Sigmoid colon (tissue), 7 donors: ENCODE measurements at places on chromosomes 4 and X. TPM values are rescaled to one million over a fixed set of nuclear protein-coding genes. Genes with fewer than 3 reads are reported as not detected.
A peak's percentile ranks its signal among the peaks of the same experiment; 100 is the strongest.

FAM184B gene
- not detected for total RNA-seq

DNA sequence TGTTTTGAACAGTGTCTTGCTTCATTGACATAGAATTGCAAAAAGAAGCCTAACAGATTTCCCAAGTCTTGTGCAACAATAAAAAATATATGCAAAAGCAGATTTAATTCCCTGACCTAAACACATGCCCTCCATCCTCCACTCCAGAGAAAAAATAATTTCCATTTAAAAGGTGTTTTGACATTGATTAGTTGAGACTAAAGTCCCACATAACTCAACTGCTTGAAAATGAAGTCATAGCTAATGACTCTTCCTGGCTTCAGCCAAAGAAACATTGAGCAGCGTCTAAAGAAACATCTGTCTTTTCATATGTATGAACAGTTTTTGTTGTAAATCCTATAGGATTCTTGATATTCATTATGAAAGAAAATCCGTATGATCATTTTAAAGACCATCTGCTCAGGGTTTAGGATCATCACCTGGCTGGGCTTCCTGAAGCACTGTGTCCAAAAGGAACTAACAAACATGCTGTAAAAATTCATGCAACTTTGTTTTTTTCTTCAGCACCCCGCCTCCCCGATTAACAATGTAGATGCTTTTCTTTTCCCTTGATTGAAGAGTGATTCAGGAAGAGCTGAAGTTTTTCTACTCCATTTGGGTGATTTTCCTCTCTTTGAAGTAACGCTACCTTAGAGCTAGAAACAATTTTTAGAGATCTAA lies 273.4 kb downstream of the HS3ST1 start:
- no peaks in the 10 kb centered on the region for H3K27me3 ChIP-seq

TEC gene
- 2.2 TPM for total RNA-seq

DNA sequence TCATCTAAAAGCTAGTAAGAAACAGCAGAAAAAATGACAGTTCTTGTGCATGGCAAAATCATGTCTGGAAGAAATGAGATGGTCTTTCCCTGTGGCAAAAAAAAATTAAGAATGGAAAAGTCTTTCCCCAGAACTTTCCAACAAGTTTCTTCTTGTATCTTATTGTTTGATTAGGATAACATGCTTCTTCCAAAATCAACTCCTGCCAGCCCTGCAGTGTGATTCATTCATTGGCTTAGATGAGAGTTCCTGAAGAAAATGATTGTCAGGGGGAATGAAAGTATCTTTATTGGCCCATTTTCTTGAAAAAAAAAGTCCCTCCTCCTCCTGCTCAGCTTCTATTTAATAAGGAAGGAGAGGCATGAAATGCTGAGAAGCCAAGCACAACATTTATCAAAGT lies 407.7 kb downstream of the ARAP2 start:
- no peak overlapping the region for H3K27ac ChIP-seq
- no peaks in the 10 kb centered on the region for H3K36me3 ChIP-seq
- no peaks in the 10 kb centered on the region for H3K4me1 ChIP-seq

FGD1 gene
- 4.6 TPM for total RNA-seq

GRCh38 chr4:109389369-109390114 lies 44.1 kb upstream of the SEC24B start:
- H3K27me3 ChIP-seq = no peaks in the 10 kb centered on the region
- DNase-seq = no peak
- no peaks in the 10 kb centered on the region for H3K36me3 ChIP-seq
- H3K4me3 ChIP-seq = no peak overlapping the region
- H3K4me1 ChIP-seq = no peaks in the 10 kb centered on the region

- H3K36me3 ChIP-seq = no peaks in the 10 kb centered on the region
- no peak overlapping the region for H3K4me3 ChIP-seq
- H3K4me1 ChIP-seq = peaks cover 10% of the 10 kb centered on the region
- peak overlapping the region; percentile 51 for H3K27ac ChIP-seq
- DNase-seq = no peak
- H3K27me3 ChIP-seq = no peaks in the 10 kb centered on the region
Observed at GRCh38 chr4:176286728-176287127, 17.7 kb upstream of the ASB5 start.

DNA sequence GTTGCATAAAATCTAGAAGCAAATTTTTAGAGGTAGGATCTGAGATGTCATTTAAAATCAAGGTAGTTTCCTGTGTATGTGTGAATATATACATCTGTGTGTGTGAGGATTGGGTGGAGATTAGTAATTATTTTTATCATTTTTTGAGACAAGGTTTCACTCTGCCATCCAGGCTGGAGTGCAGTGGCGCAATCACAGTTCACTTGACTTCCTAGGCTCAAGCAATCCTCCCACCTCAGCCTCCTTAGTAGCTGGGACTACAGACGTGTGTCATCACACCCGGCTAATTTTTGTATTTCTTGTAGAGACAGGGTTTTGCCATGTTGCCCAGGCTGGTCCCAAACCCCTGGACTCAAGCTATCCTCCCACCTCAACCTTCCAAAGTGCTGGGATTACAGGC lies 188.3 kb downstream of the RAPGEF2 start:
- H3K27ac ChIP-seq = no peak overlapping the region
- no peak for DNase-seq
- H3K4me3 ChIP-seq = no peak overlapping the region
- no peaks in the 10 kb centered on the region for H3K36me3 ChIP-seq
- no peaks in the 10 kb centered on the region for H3K4me1 ChIP-seq

DNA sequence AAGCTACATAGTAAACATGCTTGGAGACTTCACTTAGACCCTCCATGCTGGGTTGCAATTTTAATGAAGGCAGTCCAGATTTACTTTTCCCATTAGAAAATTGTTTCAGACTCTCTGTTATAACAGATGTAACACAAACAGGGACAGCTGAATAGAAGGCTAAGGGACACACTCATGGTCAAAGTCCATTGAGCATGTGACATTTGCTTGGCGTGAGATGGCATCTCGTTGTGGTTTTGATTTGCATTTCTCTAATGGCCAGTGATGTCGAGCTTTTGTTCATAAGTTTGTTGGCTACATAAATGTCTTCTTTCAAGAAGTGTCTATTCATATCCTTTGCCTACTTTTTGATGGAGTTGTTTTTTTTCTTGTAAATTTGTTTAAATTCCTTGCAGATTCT lies 358.2 kb upstream of the CLNK start:
- no peak for DNase-seq
- H3K27ac ChIP-seq = no peak overlapping the region
- H3K36me3 ChIP-seq = no peaks in the 10 kb centered on the region
- H3K4me1 ChIP-seq = no peaks in the 10 kb centered on the region
- no peaks in the 10 kb centered on the region for H3K27me3 ChIP-seq
- H3K4me3 ChIP-seq = no peak overlapping the region

DNA sequence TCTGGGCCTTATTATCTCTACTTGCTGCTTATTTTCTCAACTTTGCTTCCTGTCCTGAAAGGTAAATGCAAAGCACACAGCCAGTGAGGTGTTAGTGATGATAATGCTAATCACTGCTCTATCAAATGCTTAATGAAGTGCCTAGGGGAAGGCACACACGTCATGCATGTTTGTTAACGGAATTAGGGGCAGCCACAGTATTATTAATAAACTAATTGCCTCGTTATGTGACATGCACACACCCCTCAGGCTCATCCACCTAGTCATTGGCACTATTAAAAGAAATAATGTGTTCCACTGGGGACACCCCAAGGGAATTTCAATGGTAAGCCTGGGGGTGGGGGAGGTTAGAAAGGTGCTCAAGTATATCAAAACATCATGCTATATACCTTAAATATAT lies 125.2 kb downstream of the GUCY2F start:
- H3K4me1 ChIP-seq = no peaks in the 10 kb centered on the region
- DNase-seq = no peak
- no peak overlapping the region for H3K4me3 ChIP-seq

SEC24D gene
- 38.5 TPM for total RNA-seq

MAGEA8 gene
- total RNA-seq = not detected

ASMT gene
- not detected for total RNA-seq

DNA sequence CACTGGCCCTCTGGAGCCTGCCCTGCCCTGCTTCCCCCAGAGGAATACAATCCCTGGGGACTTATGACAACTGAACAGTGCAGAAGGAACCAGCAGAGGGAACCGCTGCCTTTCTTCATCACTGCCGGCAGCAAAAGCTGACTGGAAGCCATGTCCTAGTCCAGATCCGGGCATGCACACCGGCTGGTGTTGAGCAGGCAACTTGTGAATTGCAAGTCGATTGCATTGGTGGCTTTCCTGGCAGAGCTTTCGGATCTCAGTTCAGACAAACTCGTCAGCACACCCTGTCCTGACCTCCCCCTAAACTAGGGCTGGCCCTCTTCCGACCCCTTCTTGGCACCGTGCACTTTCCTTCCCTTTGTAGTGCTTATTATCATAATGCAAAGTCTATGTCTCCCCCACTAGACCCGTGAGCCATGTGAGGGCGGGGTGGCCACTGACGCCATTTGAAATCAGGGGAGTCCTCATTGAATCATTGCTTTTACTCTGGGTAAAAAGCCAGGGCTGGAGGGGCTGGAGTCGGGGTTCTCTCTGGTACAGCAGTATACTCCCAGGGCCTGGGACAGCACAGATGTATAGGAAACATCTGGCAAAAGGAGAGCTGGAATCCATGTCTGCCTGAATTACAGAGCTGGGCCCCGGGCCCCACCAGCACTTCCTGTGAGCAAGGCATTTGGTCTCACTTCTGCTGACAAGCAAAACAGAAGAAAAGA lies 1.8 kb downstream of the ARHGAP4 start:
- H3K4me1 ChIP-seq = peaks cover 46% of the 10 kb centered on the region
- H3K27ac ChIP-seq = peak overlapping the region; percentile 14
- H3K36me3 ChIP-seq = no peaks in the 10 kb centered on the region
- no peak overlapping the region for H3K4me3 ChIP-seq

DAPP1 gene
- 0.36 TPM for total RNA-seq

DNA sequence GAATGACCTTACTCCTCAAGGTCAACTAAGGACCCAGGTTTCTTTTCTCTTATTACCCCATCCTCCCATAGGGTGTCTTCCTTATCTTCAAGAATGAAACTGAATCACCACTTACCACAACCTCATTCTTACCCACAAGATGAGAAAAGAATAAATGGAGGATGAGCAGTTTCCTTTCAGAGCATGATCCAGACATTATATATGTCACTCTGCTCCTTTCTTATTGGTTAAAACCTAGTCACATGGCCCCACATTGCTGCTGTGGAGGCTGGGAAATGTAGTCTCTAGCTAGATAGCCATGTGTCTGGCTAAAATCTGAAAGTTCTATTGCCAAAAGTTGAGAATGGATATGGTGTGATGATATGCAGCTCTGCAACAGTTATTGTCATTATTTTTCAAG lies 62.4 kb upstream of the RAI2 start:
- no peaks in the 10 kb centered on the region for H3K27me3 ChIP-seq
- DNase-seq = no peak
- H3K27ac ChIP-seq = no peak overlapping the region
- H3K4me3 ChIP-seq = no peak overlapping the region

DNA sequence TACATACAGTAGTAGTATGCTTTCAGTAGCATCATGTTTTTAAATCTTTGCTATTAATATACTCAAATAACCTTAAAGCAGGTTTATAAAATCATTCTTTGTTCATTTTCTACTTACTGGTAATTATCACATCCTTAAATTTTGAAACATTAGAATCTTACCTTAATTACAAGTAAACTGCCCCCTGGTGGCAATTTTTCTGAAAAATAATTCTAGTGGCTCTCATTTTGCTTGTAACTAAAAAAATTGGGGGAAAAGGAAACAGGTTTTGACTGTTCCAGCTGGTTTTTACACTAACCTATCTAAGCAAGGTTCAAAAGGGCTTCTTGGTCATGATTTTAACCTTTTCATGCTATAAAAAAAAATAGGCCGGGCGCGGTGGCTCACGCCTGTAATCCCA lies 18.5 kb upstream of the DCAF4L1 start:
- no peaks in the 10 kb centered on the region for H3K4me1 ChIP-seq
- H3K36me3 ChIP-seq = no peaks in the 10 kb centered on the region
- no peak overlapping the region for H3K4me3 ChIP-seq
- no peak for DNase-seq
- no peak overlapping the region for H3K27ac ChIP-seq

GRCh38 chrX:9619133-9619532 lies 146.5 kb downstream of the GPR143 start:
- H3K4me3 ChIP-seq = no peak overlapping the region

DNA sequence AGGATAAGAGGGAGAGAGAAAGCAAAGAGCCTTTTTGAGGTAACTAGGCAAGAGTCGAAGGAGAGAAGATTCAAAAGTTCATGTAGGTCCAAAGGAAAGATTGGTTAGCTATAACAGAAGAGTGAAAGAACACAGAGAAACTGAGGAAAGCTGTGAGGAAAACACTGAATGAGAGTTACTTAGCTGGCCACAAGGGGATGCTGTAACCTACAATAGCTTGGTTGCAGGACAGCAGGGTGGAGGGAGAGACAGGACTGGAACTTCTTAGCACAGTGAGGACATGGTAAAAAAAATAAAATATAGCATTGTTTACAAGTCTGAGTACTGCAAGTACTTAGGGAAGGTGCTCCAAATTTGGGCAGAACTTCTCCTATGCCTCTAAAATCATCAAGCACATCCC lies 48.3 kb downstream of the RAI2 start:
- DNase-seq = no peak
- H3K4me3 ChIP-seq = no peak overlapping the region
- H3K27me3 ChIP-seq = no peaks in the 10 kb centered on the region
- peaks cover 4% of the 10 kb centered on the region for H3K4me1 ChIP-seq
- H3K27ac ChIP-seq = no peak overlapping the region

- H3K36me3 ChIP-seq = no peaks in the 10 kb centered on the region
- H3K4me3 ChIP-seq = no peak overlapping the region
- no peaks in the 10 kb centered on the region for H3K27me3 ChIP-seq
- DNase-seq = no peak
Observed at GRCh38 chrX:25028726-25029125, 13.0 kb upstream of the ARX start.

GRCh38 chr4:76830964-76831703 lies 66.8 kb downstream of the SOWAHB start:
- H3K4me3 ChIP-seq = no peak overlapping the region
- no peaks in the 10 kb centered on the region for H3K36me3 ChIP-seq
- DNase-seq = no peak
- no peaks in the 10 kb centered on the region for H3K27me3 ChIP-seq

P2RY8 gene
- total RNA-seq = 0.28 TPM

DNA sequence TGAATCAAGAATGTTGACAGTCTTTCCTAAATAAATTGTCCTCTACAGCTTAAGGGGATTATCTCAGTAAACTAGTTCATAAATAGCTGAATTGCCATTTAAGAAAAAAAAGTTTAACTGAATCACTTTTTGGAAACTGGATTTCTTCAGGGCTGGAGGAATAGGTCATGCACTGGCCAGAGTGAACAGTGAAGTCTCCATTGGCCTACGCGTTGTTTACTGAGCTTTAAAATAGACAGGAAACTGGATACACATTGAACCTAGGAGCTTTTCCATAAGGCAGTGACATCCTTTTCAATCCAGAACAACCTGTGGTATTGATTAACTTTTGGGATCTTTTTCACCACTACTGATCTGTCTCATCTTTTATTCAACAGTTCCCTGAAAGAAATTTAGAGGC lies 58.0 kb downstream of the COL4A6 start:
- no peak overlapping the region for H3K27ac ChIP-seq
- no peak overlapping the region for H3K4me3 ChIP-seq
- no peaks in the 10 kb centered on the region for H3K4me1 ChIP-seq
- no peaks in the 10 kb centered on the region for H3K36me3 ChIP-seq
